NCI-H446 treated with DMSO at 0.1 percent for 48 hours (cell line): ENCODE measurements at places on chromosomes 2 and 18.
A peak's percentile ranks its signal among the peaks of the same experiment; 100 is the strongest.

DNA sequence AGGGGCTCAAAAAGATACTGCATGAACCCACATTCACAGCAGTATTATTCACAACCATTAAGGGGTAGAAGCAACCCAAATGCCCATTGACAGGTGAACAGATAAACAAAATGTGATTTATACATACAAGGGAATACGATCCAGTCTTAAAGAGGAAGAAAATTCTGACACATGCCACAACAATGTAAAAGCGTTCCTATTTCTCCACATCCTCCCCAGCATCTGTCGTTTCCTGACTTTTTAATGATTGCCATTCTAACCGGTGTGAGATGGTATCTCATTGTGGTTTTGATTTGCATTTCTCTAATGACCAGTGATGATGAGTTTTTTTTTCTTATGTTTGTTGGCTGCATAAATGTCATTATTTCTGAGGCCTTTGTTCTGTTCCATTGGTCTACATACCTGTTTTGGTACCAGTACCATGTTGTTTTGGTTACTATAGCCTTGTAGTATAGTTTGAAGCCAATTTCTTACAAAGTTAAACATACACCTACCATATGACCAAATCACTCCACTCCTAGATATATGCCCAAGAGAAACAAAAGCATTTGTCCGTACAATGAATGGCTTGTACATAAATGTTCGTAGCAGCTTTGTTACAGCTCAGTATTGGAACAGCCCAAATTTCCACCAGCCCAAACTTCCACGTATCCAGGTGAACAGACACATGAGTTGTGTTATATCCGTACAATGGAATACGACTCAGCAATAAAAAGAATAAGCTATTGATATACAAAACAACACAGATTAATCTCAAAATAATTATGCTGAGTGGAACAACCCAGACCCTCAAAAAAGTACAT lies 85.1 kb downstream of the TMEM131 start:
- DNase-seq: no peak

- DNase-seq: no peak
Observed at GRCh38 chr2:44942304-44943030, 965 bp downstream of the SIX3 start.

GRCh38 chr2:74982577-74982976 lies 24.1 kb downstream of the POLE4 start:
- no peak for DNase-seq

DNA sequence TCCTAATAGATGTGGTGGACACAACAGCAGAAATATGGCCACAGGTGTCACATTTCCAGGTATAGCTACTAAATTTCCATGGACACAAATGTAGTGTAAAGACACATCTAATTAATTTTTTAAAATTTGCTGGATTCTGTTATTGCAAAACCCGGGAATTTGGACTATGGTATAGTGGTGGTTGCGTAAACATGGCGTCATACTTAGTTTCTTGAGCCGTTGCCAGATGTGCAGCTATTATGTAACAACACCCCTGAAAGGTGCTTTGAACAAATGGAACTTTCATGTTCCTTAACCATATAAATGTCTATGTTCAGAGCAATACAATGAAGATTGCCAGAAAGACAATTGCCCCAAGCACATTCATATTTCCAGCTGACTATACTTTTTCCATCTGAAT lies 85.9 kb downstream of the HRH4 start:
- no peak for DNase-seq

GRCh38 chr2:38654528-38655381 lies 11.2 kb upstream of the GALM start:
- DNase-seq: no peak

DNA sequence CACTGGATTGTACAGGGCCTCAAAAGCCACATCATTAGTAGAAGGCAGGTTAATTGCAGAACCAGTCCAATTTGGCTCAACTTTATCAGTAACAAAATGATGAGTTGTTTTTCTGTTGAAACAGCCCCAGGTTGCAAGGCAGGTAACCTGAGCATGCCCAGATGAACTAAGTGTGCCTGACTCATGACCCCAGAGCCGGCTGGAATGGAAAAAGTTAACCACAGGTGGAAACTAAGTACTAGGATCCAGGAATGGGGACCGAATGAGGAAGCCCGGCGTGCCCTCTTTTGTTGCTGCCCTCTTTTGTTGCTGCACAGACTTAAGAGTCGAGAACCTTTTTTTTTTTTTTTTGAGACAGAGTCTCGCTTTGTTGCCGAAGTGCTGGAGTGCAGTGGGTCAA lies 79.5 kb upstream of the YWHAQ start:
- DNase-seq: no peak

DNA sequence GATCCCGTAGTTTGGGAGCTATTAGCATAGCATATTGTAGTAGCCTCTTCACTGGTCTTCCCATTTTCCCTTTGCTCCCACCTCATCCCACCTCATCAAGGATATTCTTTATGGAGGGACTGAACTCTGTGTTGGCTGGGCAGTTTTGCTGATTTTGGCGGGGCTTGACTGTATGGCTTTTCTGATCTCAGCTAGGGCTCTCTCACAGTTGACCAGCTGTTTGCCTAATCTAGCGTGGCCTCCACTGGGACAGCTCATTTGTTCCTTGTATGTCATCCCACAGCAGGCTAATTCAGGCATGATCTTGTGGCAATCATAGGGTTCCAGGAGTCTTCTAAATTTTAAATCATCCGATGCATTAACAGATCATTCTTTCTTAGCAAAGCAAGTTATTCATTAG lies 30.2 kb upstream of the MTX2 start:
- DNase-seq: no peak

- no peak for DNase-seq
Observed at GRCh38 chr2:205187731-205188130, 494.6 kb upstream of the NRP2 start.

- peak; percentile 20 for DNase-seq
Observed at GRCh38 chr18:1585881-1586488, 681.3 kb downstream of the ADCYAP1 start.

DNA sequence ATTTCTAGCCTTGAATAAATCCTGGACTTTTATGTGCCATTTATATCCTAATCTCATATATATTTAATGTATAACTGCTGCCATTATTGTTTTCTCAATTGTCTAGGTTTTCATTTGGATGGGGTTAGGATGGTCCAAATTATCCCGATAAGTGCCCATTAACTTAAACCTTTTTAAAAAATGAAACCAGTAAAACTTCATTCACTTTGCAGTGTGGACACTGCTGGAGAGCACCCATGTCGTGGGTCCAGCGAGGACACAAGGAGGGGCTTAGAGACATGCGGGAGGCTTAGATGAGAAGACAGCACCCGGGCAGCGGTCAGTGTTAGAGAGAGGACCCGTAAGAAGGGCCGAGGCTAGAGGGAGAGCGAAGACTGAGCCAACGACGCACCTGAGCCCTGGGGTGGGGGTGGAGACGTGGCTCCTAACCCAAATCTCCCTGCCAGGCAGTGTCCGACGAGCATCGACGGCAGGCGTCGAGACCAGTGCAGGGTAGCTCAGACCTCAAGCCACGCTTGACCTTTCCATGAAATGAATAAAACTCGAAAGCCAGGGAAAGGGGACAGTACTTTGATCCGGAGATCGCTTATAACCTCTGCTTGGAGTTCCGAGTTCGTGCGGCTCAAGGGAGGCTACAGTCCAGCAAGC lies 9.0 kb upstream of the EN1 start:
- DNase-seq: no peak

- DNase-seq: no peak
Observed at GRCh38 chr18:27599202-27599829, 414.2 kb upstream of the CHST9 start.

- DNase-seq: no peak
Observed at GRCh38 chr2:43024515-43025011, 201.8 kb downstream of the ZFP36L2 start.

GRCh38 chr18:64037812-64038414 lies 68.0 kb downstream of the SERPINB8 start:
- peak; percentile 27 for DNase-seq

GRCh38 chr2:219803294-219803693 lies 175.9 kb downstream of the SLC4A3 start:
- DNase-seq: no peak

- DNase-seq: no peak
Observed at GRCh38 chr2:3784731-3785130, 81.4 kb downstream of the DCDC2C start.

DNA sequence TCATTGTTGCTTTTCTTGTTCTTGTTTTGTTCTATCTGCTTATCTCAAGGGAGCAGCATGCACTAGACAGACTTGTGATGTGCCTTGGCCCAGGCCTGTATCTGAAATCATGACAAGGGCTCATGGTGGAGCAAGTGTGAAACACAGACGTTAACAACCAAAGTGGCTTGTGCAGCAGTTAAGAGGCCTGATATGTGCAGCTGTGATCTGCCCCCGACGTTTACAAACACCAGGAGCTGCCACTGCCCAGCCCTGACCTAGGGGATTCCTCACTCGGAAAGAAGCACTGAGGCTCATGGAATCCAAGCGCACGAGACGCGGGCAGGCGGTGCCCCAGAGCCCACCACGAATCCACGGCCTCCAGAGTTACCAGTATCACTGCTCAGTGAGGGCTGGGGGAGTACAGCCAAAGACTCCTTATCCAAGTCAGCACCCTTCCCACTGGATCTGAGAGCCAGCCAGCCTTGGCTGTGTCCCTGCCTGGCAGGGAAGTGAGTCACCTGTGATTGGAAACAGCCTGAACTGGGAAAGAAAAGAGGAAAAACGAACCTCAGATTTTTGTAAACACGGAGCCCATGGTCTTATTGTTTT lies 62.3 kb upstream of the SNTG2 start:
- no peak for DNase-seq

DNA sequence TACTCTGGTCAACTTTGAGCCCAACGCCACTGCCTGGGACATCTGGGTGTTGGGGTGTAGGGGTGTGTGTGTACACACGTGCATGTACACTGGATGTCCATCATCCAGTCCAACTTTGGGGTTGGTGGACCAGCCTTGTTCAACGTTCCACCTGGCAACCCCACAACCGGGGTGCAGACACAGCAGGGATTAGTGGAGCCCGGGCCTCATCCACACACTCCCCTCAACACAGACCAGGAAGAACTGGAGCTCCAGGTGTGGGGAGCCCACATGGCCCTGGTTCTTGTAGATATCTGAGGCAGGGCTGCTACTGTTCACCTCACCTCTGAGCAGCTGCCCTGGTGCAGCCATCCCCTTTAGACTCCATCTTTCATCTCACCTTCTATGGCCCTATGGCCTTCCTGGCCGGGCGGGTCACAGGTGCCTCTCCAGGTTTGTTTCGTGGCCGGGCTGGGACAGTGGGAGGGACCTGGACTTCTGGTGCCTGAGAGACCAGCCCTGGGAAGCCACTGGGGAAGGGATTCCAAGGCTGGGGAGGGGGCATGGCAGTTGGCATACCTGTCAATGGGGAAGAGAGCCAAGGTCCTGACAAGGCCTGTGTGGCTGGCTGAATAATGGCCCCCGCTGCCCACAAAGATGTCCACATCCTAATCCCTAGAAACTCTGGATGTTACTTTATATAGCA lies 7.5 kb downstream of the NEU2 start:
- no peak for DNase-seq

- no peak for DNase-seq
Observed at GRCh38 chr2:54952425-54952824, 97.8 kb downstream of the RTN4 start.

DNA sequence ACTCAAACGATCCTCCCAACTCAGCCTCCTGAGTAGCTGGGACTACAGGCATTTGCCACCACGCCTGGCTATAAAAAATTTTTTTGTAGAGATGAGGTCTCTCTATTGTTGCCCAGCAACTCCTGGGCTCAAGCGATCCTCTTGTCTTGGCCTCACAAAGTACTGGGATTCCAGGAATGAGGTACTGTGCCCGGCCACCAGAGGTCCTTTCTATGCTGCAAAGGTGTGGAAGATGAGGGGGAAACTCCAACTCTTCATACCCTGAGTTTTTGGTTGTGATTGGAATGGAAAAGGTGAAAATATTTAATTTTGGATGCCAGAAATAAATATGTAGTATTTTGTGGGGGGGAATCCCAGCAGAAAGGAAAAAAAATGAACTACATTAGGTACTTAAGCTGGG lies 36.0 kb downstream of the MRPL33 start:
- no peak for DNase-seq

GRCh38 chr2:240905176-240905781 lies 857 bp upstream of the CROCC2 start:
- no peak for DNase-seq

- DNase-seq: no peak
Observed at GRCh38 chr2:221676566-221677172, 104.6 kb upstream of the EPHA4 start.

- DNase-seq: no peak
Observed at GRCh38 chr18:9536354-9537152, 61.2 kb downstream of the RALBP1 start.

- no peak for DNase-seq
Observed at GRCh38 chr2:216015722-216016464, 2.5 kb upstream of the MREG start.

DNA sequence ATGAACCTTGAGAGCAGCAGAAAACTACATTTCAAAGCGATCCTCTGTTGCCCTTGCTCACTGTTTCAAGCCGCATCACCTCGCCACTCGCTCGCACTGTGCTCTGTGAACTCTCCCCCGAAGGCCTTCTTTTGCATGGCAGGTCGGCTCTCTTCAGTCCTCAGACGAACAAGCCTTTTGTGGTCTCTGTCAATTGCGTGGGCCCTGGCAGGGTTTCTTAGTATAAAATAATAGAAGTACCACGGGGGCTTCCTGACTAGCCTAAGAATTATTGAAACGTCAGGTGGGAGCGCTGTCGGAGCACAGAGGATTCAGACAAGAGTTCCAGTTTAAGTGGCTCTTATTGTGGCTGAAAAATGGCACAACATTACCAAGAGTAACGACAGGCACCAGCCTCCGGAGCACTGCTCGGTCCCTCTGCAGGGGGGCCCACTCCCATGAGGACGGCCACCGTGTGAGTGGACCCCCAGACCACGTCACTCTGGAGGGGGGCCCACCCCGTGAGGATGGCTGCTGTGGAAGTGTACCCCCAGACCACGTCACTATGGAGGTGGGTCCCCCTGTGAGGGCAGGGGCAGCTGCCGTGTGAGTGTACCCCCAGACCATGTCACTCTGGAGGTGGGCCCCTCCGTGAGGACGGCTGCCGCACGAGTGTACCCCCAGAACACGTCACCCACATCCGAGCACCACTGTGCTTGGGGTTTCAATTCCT lies 237.7 kb downstream of the HDAC4 start:
- DNase-seq: no peak
